CD4-positive, alpha-beta T cell treated with Interleukin-10 for 1 hour (primary cell): ENCODE measurements at places on chromosomes 6 and 20.

DNA sequence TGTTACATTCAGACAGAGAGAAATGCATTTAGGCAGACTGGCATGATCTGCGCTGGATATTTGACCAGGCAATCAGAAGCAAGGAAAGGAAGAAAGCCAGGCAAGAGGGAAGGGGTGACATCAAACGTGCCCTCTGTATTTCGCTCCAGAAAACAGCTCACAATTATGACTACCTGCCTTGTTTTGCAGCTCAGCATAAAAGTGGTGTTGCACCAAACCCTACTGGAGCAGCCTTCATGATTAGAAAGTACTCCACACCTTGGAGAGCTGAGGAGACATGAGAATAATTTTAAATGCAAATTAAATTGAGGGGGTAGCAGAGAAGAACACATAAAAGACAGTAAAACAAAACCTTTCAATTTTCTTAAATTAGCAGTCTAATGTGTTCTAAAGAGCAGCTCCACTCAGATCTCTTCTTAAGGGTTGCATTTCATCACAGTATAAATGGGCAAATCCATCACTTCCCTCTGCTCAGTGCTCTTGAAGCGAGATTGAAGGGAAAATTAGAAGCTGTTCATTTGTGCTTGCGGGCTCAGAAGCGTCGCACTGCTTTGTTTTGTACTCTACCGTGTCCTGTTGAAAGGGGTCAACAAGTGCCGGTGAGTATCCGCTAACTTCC, at the start of gene PHACTR1:
Gene PHACTR1 (plus strand): TSS at position 470 of the 619 bp plus-strand sequence.
- DNase-seq, result no peak

DNA sequence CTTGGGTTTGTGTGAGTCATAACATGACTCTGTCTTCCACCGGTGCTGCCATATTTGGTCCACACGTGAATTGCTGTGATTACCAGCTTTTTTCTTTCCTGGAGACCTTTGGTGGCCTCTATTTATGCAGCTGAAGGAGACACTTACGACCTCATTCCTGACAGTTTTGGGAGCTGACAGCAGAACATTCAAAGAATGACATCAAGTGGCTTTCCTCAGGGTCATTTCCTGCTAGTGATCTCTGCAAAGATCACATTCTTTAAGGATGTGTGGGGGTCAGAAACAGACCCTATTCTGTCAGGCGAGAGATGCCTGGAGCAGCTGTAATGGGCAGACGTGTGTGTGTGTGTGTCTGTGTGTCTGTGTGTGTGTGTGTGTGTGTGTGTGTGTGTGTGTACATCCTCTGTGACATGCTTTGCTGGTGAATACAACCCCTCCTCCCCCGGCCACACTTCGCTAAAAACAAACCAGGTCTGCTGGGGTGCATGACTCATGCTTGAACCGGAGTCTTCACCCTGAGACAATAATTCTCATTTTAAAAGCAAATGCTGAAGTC, 115.6 kb downstream of the TMEM170B start:
- DNase-seq, result no peak

DNA sequence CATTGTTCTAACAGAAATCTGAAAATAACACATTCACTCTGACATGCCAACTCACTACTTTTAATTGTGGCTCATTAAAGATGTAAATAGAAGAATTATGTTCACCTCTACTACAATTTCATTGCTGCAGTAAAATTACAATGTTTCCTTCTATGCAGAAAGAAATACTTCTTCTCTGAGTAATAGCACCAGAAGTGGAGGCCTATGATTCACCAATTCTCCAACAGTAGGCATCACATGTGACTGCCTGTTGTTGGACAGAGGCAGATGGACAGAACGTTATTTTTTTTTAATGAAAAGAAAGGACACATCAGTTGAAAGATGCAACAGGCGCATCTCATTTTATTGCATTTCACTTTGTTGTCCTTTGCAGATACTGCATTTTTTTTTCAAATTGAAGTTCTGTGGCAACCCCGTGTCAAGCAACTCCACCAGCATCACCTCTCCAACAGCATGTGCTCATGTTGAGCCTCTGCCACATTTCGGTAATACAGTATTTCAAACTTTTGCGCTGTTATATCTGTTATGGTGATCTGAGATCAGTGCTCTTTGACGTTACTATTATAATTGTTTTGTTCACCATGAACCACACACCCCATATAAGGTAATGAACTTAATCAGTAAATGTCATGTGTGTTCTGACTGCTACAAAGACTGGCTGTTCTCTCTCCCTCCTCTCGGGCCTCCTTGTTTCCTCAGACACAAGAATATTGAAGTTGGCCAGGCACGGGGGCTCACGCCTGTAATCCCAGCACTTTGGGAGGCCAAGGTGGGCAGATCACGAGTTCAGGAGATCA, 121.4 kb downstream of the ATXN1 start:
- DNase-seq, result no peak

GRCh38 chr6:131132360-131132759, 2.9 kb upstream of the AKAP7 start:
- DNase-seq, result no peak

DNA sequence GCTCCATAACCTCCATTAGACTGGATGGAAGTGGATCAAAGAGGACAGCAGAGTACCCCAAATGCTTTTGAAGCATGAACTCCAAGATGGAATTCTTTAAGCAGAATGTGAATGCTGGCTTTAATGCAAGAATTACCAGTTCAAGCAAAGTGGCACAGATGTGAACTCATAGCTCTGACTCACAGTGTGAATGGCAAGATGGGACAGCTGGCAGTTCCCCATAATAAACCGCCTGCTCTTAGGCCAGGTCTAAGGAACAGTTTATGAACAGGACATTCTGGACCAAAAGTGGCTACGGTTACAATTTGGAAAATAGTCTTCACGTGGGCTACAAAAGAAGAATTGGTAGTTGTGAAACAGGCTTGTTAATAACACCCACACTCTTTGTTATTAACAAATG, 76.5 kb downstream of the SPTLC3 start:
- no peak for DNase-seq

- no peak for DNase-seq
These were observed 23.6 kb downstream of the SMOC2 start for GRCh38 chr6:168464546-168464945.

DNA sequence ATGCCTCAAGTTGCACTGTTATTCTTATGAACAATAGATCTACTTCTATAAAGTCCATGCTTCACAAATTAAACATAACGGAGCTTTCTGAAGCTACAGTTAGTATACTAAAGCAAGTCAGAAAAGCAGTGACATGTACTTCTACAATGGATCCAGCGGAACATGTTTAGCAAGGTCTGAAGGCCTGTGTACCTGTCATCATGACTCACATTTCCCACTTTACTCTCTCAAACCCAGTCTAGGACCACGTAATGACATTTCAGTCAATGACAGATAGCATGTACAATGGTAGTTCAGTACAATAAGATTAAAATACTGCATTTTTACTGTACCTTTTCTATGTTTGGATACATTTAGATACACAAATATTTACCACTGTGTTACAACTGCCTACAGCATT, 132.1 kb downstream of the MMS22L start:
- DNase-seq, result no peak

GRCh38 chr20:6663104-6663503, 104.4 kb upstream of the BMP2 start:
- no peak for DNase-seq
